Thyroid gland (tissue), 4 donors: ENCODE measurements at places on chromosomes 7 and 10. TPM values are rescaled to one million over a fixed set of nuclear protein-coding genes. Genes with fewer than 3 reads are reported as not detected.

DNA sequence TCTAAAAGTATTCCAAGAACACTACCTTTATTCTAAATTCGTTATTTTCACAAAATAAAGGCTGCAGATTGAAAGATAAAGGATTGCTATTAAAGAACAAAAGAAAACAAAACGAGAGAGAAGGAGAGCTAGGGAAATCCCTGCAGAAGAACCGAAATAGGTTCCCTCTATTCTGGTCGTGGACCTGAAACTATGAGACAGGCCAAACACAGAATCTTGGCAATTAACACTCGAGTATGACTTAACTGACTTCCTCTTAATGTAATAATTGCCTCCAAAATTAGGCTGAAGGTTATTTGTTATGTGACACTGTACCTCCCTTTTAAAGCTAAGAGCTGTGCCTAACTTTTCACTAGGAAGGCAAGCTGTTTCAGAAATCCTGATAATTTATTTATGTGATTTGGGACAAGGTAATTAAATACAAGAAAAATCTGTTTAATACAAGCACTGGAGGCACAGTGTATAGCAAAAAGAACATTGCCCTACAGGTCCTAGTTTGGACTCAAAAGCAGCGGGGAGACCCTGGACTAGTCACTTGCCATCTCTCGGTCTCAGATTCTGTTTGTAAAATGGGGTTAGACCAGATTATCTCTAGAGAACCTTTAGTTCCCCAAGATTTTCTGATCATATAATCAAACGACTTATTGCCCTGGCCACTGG lies 11.6 kb downstream of the NAMPT start:
- DNase-seq: no peak

The DGKB gene
- not detected for total RNA-seq

GRCh38 chr7:117041007-117041406 lies 87.7 kb downstream of the ST7 start:
- DNase-seq: no peak

The CALCR gene
- total RNA-seq: not detected

The CFAP43 gene
- total RNA-seq: 13.0 TPM

DNA sequence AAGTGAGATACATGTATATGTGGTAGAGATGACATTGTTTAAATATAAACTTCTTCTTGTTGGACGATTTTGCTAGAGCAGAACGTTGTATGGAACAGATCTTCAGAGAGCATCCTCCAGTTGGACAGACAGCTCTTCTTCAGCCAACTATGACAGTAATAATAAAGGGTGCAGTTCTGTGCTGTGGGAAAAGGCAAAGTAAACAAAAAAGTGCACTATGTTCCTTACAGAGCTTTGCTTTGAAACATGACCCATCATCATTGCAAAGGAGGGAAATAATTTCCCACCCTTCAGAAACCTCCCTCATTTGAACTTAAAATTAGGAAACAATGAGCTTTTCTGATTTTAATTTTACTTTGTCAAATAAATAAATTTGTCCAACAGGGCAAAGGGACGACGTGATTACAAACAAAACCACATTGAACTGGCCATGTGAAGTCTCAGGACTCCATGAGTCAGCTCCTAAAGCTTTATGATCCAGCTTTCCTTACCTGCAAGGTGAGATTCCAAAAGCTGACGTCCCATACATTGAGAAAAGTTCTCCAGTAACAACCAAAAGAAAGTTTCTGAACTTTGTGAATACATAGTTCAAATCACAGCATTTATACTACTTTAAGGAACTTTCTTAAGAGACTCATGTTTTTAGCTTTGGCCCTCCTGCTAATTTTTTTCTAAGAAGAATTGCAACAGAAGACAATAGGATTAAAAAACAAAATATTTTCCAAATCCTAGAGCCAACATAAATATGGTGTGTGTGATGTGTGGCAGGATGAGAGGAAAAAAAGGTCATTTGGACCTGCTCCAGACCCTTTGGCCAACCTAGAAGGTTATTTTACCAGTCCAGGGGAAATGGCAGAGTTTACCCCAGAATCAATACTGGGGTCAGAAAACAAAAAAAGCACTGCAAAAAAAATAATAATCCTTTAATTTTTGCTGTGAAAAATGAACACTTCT lies 565.4 kb upstream of the NRP1 start:
- DNase-seq: no peak

The CYP3A5 gene
- total RNA-seq: 0.24 TPM

- DNase-seq: peak; percentile 20
These were observed 76.7 kb downstream of the SKAP2 start for GRCh38 chr7:26787701-26788100.

GRCh38 chr7:37312608-37313007 lies 136.1 kb downstream of the ELMO1 start:
- DNase-seq: no peak

The SH2B2 gene
- 14.8 TPM for total RNA-seq

DNA sequence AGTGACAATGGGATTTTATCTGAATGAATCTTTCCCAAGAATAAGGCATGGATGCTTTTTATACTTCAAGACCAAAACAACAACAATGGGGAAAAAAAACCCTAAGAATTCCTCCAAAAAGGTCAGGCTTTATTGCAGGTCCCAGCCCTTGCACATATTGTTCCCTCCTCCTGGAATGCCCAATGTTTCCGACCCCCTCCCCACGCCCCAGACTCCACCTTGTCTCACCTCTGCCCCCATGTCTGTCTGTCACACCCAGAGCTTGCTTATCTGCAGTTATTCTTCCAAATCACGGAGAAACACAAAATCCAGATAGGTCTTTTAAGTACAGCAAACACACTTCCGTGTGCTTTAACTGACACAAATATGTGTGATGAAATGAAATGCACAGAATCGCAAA lies 43.5 kb downstream of the ELMO1 start:
- no peak for DNase-seq

- no peak for DNase-seq
These were observed 141.5 kb upstream of the DKK1 start for GRCh38 chr10:52172581-52172980.

The ASB10 gene
- total RNA-seq: not detected

GRCh38 chr10:79926037-79926436 lies 22.9 kb downstream of the SFTPD start:
- no peak for DNase-seq
